Breast epithelium (tissue), 4 donors: ENCODE measurements at places on chromosomes 16 and 17.

DNA sequence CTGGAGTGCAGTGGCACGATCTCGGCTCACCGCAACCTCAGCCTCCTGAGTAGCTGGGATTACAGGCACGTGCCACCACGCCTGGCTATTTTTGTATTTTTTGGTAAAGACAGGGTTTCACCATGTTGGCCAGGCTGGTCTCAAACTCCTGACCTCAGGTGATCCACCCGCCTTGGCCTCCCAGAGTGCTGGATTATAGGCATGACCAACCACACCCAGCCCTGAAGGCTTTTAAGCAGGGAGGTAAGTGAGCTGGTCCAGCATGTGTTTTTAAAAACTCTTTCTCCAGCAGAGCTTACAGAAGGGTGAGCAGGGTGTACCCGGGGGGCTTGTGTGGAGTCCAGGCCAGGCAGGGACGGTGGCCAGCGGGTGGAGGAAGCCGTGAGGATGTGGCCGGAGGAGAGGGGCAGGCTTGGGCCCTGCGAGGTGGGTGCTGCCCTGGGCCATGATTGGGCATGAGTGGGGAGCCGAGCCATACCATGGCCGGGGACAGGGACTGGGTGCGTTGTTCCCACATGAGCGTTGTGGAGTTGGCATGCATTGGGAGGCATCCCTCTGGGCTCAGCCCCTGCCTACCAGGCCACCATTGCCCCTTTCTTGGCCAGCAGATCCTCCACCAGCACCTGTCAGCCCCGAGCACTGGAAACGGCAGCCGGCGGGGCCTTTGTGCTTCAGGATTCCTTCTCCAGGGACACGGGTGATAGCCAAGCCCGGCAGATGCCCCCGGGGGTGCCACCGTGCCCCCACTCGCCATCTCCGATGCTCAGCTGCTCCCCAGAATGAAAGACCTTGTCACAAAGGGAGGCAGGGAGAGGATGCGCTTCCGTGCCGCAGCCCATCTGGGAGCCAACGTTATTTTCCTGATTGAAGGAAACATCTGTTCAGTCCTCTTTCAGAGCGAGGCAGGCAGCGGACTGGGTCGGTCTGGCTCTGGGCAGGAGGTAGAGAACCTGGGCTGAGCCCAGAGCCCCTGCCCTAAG lies 64.5 kb downstream of the RAI1 start:
- no peaks in the 10 kb centered on the region for H3K27me3 ChIP-seq
- peak overlapping the region; percentile 32 for H3K27ac ChIP-seq
- H3K4me3 ChIP-seq: no peak overlapping the region
- no peak for DNase-seq

- H3K36me3 ChIP-seq: no peaks in the 10 kb centered on the region
- no peak overlapping the region for H3K4me3 ChIP-seq
- H3K27me3 ChIP-seq: no peaks in the 10 kb centered on the region
- H3K27ac ChIP-seq: no peak overlapping the region
- no peaks in the 10 kb centered on the region for H3K4me1 ChIP-seq
These were observed 33.1 kb downstream of the CACNG3 start for GRCh38 chr16:24289166-24289700.

GRCh38 chr17:74386386-74386785 lies 19.1 kb downstream of the GPR142 start:
- H3K4me3 ChIP-seq: no peak overlapping the region
- H3K36me3 ChIP-seq: no peaks in the 10 kb centered on the region
- no peaks in the 10 kb centered on the region for H3K4me1 ChIP-seq
- H3K27me3 ChIP-seq: no peaks in the 10 kb centered on the region
- no peak for DNase-seq

DNA sequence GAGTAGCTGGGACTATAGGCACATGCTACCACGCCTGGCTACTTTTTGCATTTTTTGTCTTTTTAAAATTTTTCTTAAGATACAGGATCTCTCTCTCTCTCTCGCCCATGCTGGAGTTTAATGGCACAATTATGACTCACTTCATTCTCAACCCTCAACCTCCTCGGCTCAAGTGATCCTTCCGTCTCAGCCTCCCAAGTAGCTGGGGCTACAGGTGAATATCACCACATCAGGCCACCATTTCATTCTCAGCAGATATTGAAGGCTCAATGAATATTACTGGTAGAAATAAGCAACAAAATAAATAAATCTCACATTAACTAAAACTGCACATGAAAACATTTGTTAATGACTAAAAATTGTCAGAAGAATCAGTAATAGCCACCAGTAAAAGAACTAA lies 41.7 kb downstream of the BRIP1 start:
- no peaks in the 10 kb centered on the region for H3K27me3 ChIP-seq
- H3K27ac ChIP-seq: no peak overlapping the region
- H3K4me3 ChIP-seq: no peak overlapping the region
- no peaks in the 10 kb centered on the region for H3K36me3 ChIP-seq
- DNase-seq: no peak

GRCh38 chr17:60109161-60109560 lies 30.4 kb upstream of the HEATR6 start:
- no peak overlapping the region for H3K27ac ChIP-seq
- H3K4me3 ChIP-seq: no peak overlapping the region
- DNase-seq: no peak
- H3K4me1 ChIP-seq: no peaks in the 10 kb centered on the region
- H3K27me3 ChIP-seq: no peaks in the 10 kb centered on the region

- H3K36me3 ChIP-seq: no peaks in the 10 kb centered on the region
- peak overlapping the region; percentile 83 for H3K4me3 ChIP-seq
- no peaks in the 10 kb centered on the region for H3K4me1 ChIP-seq
- no peak for DNase-seq
- no peaks in the 10 kb centered on the region for H3K27me3 ChIP-seq
These were observed 2.1 kb upstream of the GPRC5C start for GRCh38 chr17:74429604-74430384.

GRCh38 chr16:89201439-89202377 lies 1.4 kb upstream of the SLC22A31 start:
- H3K4me1 ChIP-seq: peaks cover 9% of the 10 kb centered on the region
- no peak overlapping the region for H3K27ac ChIP-seq
- H3K4me3 ChIP-seq: peak overlapping the region; percentile 3

- peak overlapping the region; percentile 98 for H3K4me3 ChIP-seq
- H3K27ac ChIP-seq: peak overlapping the region; percentile 96
- H3K36me3 ChIP-seq: no peaks in the 10 kb centered on the region
- no peaks in the 10 kb centered on the region for H3K27me3 ChIP-seq
- peaks cover 13% of the 10 kb centered on the region for H3K4me1 ChIP-seq
- DNase-seq: no peak
These were observed 1.3 kb downstream of the GSPT1 start for GRCh38 chr16:11914210-11915113.

GRCh38 chr17:81685108-81685507 lies 1.3 kb downstream of the HGS start:
- peak overlapping the region; percentile 5 for H3K27ac ChIP-seq
- H3K36me3 ChIP-seq: no peaks in the 10 kb centered on the region
- H3K27me3 ChIP-seq: no peaks in the 10 kb centered on the region

DNA sequence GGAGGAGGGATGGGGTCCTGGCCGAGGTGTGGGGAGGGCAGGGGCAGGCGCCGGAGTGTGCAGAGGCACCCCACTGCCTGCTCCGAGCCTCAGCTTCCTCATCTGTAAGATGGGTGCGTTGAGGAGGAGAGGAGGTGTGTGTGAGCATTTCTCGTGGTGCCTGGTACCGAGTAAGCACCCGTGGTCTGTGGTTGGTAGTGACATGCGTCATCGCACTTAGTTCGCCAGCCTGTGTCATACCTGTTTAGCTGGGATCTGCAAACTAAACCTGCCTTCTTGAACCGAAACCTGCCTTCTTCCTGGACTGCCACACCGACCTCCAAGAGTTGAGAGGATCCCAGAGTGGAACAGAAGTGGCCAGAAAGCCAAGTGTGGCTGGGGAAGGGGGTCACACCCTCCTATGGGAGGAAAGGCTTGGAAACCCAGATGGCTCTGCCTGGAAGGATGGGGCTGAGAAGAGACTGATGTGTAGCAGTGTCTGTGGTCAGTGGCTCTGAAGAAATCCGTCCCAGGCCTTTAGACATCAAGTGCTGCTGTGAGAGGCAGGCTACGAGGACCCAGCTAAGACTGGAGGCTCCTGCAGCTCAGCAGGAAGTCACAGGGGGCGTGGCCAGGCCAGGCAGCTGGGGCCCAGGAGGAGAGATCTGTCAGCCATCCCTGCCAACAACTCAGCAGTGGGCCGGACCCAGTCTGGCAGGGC lies 162.6 kb upstream of the PLCG2 start:
- peak overlapping the region; percentile 20 for H3K27ac ChIP-seq
- H3K36me3 ChIP-seq: no peaks in the 10 kb centered on the region
- H3K4me3 ChIP-seq: peak overlapping the region; percentile 11
- no peak for DNase-seq

DNA sequence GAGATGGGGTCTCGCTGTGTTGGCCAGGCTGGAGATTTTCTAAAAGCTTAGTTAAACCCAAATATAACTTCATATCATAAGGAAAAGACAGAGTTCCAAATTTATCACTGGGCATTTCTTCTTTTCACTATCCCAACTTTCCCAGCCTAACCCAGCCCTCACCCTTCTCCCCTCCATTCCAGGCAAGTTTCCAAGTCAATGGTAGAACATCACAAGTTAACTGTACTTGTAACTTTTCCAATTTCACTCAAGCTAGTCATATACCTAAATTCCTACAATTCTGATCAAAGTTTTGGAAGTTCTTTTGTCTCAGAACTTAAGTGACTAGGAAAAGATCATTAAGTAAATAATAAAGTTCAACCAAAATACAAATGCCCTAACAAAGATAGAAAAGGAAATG lies 61.2 kb downstream of the USP32 start:
- no peak overlapping the region for H3K27ac ChIP-seq
- no peaks in the 10 kb centered on the region for H3K4me1 ChIP-seq
- no peak for DNase-seq

- no peaks in the 10 kb centered on the region for H3K27me3 ChIP-seq
- peak overlapping the region; percentile 89 for H3K27ac ChIP-seq
- peak; percentile 84 for DNase-seq
- peak overlapping the region; percentile 71 for H3K4me3 ChIP-seq
These were observed 118.2 kb upstream of the SMURF2 start for GRCh38 chr17:64780096-64781013.

DNA sequence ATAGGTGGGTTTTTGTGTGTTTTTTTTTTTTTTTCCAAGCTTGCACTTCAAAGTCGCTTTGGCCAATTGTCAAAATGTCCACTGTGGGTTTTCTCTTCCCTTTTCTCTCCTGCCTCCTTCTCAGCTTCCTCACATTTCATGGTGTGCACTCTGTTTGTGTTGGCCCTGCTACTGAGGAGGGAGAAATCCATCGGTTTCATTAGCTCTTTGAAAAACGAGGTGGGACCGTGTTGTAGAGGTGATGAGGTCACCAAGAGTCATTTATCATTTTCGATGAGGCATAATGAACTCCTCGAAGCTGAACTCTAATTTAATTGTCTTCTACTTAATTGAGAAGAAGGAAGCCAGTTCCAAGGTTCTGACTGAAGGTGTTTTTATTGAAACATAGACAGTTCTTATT lies 174.4 kb upstream of the TOX3 start:
- no peaks in the 10 kb centered on the region for H3K4me1 ChIP-seq
- H3K27me3 ChIP-seq: no peaks in the 10 kb centered on the region
- DNase-seq: no peak
- H3K27ac ChIP-seq: no peak overlapping the region

- no peak for DNase-seq
- no peak overlapping the region for H3K27ac ChIP-seq
- no peaks in the 10 kb centered on the region for H3K36me3 ChIP-seq
These were observed 38.5 kb downstream of the TBC1D16 start for GRCh38 chr17:79997011-79997660.

DNA sequence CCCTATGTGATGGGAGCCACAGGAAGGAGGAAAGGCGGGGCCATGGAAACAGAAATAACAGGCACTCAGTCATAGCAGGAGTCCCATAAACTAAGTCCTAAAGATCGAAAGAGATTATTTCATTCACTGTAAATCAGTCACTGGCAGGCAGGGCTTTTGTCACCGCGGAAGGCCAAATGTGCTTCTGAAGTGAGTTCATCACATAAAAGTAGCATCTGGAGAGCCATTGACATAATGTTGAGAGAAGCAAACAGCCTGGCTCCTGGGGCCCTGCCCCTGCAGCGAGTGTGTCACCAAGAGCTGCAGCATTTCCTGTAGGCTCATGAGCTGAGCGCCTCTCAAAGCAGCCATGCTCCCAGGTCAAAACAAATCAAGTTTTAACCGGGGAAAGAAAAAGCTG lies 476.2 kb downstream of the HAPSTR1 start:
- no peaks in the 10 kb centered on the region for H3K36me3 ChIP-seq
- DNase-seq: no peak

- no peaks in the 10 kb centered on the region for H3K27me3 ChIP-seq
- H3K4me3 ChIP-seq: no peak overlapping the region
- H3K27ac ChIP-seq: peak overlapping the region; percentile 48
- H3K36me3 ChIP-seq: no peaks in the 10 kb centered on the region
These were observed 17.1 kb downstream of the SGCA start for GRCh38 chr17:50182783-50183420.

DNA sequence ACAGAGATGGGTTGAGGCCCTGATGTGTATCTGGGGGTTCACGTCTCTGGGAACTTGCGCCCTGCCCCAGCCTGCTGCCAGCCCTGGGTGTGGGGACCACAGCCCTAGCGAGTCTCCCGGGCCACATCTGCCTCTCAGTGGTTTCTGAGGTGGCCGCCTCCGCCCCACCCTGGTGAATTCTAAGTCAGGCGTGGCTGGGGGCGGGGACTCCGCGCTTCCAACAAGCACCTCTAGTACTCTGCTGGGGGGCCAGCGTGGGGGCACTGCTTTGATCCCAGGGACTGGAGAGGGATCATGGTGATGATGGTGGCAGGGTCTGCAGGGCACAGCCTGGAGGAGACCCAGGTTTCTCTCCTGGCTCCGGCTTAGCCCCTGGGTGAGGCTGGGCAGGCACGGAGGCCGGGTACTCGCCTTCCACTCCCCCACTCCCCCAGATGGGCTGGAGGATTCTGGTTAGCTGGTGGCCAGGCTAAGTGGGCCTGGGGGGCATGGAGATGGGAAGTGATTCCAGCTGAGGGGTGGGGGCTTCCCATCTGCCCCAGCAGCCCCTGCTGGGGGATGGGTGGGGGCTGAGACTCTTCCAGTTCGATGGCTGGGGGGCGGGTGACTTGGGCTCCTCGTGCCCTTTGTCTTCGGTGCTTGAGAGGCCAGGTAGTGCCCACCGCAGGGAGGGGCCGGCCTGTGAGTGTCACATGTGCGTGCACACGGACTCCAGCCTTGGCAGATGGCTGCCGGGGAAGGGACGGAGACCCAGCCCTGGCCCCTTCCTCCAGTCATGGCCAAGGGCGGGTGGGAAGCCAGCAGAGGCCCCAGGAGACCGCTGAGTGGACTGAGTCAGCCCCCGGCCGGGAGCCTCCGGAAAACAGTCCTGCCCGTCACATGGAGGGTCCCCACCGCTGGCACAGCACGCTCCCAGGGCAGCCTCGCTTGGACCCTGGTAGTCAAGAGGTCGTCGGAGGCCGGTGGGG lies 3.9 kb downstream of the GLIS2 start:
- peak overlapping the region; percentile 97 for H3K27ac ChIP-seq
- no peak for DNase-seq
- no peaks in the 10 kb centered on the region for H3K27me3 ChIP-seq
- H3K4me3 ChIP-seq: peak overlapping the region; percentile 49
- no peaks in the 10 kb centered on the region for H3K36me3 ChIP-seq
